ENCODE measurements at places on chromosomes 16 and 17.

GRCh38 chr17:29049541-29050145, 6.7 kb downstream of the PIPOX start:
- ATAC-seq, result no peak

DNA sequence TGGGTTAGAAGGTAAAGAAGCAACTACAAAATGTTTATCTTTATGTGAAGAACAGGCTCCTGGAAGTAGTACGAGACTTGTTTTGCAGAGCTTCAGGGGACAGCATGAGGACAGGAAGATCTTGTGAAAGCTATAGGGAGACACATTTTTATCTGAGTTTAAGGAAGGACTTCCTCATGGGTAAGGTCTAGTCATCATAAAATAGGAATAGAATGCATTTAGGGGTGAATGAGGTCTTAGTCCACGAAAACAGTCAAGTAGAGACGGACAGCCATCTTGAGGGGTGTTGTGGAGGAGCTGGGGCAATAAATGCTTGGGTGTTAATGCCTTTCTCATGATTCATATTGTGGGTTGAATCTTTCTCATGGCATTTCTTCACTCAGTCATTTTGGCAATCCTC, 24.3 kb downstream of the KCNJ16 start:
- ATAC-seq, result no peak

DNA sequence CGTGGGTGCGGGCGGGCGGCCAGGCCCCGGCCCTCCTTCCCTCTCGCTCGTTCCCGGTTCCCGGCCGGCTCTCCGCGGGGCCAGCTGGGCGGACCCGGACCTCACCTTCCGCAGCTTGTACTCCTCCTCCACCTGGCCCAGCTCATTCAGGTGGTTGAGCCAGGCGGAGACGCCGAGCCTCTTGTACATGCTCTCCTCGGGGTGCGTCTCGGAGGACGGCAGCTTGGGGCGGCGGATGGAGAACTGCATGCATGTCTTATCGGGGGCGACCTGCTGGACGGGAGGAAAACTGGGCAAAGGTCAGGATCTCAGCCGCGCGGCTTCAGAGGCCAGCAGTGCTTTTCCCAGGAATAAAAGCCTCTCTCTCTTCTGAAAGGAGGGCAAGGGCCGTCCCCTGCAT, 85.4 kb downstream of the TBC1D16 start:
- no peak for ATAC-seq

DNA sequence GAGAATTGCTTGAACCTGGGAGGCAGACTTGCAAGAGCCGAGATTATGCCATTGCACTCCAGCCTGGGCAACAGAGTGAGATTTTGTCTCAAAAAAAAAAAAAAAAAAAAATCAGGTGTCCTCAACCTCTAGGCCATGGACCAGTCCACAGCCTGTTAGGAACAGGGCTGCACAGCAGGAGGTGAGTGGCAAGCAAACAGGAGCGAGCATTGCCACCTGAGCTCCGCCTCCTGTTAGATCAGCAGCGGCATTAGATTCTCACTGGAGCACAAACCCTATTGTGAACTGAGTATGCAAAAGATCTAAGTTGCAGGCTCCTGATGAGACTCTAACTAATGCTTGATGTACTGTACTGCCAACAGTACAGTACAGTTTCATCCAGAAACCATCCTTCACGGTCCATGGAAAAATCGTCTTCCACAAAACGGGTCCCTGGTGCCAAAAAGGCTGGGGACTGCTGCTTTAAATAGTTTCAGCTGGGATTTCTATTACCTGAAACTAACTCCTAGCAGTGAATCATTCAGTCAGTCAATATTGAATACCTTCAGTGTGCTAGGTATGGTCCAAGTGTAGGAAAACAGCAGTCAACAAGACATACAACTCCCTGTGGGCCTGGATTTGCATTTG, 56.3 kb upstream of the DHX40 start:
- no peak for ATAC-seq

GRCh38 chr17:1244606-1245012, 25.6 kb upstream of the BHLHA9 start:
- no peak for ATAC-seq

GRCh38 chr16:54270711-54271110, 15.9 kb downstream of the IRX3 start:
- no peak for ATAC-seq

DNA sequence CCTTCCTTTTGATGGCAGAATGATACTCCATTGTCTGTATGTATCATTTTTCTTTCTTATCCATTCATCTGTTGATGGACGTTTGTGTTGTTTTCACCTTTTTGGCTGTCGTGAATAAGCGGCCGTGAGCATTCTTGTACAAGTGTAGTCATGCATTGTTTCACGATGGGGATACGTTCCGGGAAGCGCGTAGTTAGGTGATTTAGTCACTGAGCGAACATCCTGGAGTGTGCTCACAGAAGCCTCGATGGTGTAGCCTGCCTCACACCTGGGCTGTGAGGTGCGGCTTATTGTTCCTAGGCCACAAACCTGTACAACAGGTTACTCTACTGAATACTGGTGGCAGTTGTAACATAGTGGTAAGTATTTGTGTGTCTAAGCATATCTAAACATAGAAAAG, 136.5 kb downstream of the CMIP start:
- ATAC-seq, result no peak

- no peak for ATAC-seq
Measured at GRCh38 chr17:21677126-21677910, 15.0 kb upstream of the KCNJ18 start.

DNA sequence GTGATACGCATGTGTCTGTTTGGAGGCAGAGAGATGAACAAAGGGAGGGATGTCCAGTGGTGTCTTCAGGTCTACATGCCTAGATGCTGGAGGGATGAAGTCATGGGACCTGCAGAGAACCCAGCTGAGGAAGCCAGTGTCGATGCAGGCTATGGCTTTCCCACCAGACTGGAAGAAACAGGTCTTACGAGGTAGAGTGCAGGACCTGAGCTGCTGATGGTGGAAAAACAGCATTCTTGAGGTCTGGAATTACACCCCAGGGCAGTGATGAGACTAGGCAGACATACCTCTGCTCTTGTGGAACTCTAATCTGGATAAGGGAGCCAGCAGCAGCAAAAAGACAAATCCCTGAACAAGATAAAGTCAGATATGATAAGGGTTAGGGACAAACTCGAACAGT, 37.4 kb downstream of the ARSG start:
- no peak for ATAC-seq

DNA sequence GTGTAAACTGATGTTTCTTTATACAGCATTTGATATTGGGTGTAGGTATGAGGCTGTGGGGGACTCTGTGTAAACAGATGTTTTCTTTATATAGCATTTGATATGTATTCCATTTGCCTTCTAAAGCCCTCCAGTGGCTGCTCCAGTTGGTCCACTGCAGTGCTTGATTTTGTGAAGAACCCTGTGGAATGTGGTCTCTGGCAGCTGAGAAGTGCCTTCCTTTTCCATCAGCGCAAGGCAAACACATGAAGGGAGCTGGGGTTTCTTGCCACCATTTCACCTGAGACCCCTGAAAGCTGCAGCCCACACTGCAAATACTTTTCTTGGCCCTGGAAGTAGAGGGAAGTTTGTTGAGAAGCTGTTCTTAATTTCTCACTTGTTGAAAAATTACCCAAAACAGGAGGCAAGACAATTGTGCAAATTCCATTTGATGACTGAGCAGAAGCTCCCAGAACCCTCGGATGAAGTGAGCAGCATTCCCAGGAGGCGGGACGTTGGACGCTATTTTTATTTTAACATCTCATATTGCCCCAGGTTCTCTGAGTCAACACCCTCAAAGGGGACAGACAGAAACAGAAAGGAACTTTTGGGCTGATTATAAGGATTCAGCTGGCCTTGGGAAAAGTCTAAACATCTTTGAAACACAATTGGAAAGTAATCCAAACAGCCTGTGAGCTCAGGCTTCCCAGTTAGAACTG, 158.5 kb upstream of the RPH3AL start:
- no peak for ATAC-seq

GRCh38 chr16:24939738-24940137, 75.4 kb downstream of the ARHGAP17 start:
- no peak for ATAC-seq

DNA sequence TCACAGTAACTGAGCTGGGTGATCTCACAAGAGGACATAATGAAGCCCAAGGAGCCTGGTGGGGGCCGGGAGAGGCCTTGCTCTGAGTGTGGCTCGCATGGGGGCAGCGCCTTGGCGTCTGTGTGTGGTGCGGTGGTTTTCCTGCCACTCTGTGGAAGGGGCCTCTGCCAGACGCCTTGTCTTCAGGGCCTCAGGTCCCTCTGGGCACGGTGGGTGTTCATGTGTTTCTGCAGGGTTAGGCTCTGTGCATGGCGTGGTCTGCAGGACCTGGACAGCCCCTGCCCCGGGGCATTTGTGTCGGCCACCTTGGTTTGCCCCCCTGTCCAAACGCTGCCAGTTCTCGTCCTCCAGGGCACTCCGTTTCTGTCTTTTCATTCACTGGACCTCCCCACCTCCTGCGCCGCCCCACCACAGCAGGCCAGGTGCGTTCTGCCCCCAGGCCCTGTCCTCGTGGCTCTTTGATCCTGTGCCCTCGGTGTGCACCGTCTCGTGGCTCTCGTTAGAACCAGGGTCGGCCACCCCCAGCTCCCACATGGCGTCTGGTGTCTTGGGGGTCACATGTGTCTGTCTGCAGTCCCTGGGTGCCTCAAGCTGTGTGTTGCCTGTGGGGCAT, 43.7 kb upstream of the ZNF750 start:
- ATAC-seq, result no peak

GRCh38 chr17:2631211-2631610, 37.8 kb downstream of the PAFAH1B1 start:
- ATAC-seq, result no peak

GRCh38 chr17:42819939-42820535, 4.0 kb downstream of the BECN1 start:
- peak; percentile 31 for ATAC-seq

GRCh38 chr17:42101513-42102292, 3.4 kb upstream of the ZNF385C start:
- ATAC-seq, result peak; percentile 77

DNA sequence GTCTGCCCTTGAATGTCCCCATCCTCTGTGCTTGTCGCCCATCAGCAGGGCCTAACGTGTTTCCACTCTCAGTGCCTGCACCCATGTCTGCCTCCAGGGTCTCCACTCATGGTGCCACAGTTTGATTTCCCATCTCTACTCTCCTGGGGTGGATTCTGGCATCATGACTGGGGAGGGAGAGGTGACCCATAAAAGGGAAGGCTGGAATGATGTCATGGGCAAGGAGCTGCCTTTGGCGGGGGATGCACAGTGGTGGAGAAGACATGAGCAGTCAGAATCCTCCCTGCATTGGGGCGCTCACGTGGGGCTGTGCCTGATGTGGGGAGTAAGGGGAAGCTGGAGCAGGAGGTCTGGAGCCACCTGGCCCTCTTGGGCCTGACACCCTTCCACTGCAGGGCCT, 100.9 kb downstream of the USP22 start:
- ATAC-seq, result no peak

DNA sequence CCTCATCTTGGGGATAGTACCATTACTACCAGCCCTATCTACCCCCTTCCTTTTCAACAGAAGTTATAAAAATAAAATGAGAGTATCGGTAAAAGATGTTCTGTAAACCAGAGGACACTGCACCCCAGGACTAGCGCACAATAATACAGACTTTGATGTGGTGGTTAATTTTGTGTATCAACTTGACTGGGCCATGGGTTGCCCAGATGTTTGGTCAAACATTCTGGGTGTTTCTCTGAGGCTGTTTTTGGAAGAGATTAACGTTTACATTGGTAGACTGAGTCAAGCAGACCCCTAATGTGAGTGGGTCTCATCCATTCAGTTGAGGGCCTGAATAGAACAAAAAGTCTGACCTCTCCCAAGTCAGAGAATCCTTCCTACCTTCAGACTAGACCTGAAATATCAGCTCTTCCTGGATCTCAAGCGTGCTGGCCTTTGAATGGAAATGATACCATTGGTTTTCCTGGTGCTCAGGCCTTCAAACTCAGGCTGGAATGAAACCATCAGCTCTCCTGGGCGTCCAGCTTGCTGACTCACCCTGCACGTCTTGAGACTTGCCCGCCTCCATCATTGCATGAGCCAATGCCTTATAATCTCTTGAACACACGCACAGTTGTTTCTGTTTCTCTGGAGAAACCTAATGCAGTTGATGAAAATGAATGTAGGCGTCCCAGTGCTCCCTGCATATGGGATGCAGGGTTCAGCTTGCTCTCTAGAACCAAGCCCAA, 10.1 kb downstream of the MRM1 start:
- no peak for ATAC-seq

DNA sequence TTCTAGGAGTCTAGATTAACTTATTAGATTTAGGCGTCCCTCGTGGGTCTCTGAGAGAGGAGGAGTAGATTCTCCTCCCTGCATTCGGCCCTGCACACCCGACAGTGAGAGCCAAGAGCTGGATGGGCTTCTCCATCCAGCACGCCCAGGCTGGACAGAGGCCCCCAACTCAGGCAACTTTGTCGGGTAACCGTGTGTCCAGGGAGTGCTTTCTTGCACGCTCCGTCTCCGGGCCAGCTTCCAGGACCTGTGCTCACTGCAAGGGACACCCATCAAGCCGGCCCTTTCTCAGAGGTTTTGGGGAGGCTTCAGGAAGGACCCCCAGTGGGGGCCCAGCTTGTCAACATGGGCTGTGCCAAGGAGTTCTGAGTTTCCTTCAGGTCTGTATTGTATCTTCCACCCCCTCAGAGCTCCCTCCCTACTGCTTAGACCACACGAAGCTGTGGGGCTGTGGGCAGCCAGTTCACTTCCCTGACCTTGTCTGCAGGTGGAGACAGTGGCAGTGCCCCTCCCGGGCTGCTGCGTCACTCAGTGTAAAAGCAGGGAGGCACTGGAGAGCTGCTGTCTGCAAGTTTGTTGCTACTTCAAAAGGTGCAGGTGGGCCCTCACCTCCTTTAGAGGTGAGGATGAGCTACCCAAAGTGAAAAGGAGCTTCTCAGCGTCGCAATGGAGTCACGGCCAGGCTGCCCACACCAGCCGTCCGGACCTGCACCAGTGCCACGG, 24.0 kb upstream of the C16orf78 start:
- ATAC-seq, result no peak

- no peak for ATAC-seq
Measured at GRCh38 chr17:31573861-31574260, 182.4 kb downstream of the RAB11FIP4 start.

- ATAC-seq, result peak; percentile 76
Measured at GRCh38 chr16:88759245-88759975, 25.6 kb downstream of the PIEZO1 start.

GRCh38 chr16:55367301-55367811, 43.4 kb downstream of the IRX6 start:
- no peak for ATAC-seq

GRCh38 chr17:34265711-34266110, 4.3 kb upstream of the CCL7 start:
- no peak for ATAC-seq

- ATAC-seq, result no peak
Measured at GRCh38 chr16:7397901-7398300, 65.3 kb downstream of the RBFOX1 start.

DNA sequence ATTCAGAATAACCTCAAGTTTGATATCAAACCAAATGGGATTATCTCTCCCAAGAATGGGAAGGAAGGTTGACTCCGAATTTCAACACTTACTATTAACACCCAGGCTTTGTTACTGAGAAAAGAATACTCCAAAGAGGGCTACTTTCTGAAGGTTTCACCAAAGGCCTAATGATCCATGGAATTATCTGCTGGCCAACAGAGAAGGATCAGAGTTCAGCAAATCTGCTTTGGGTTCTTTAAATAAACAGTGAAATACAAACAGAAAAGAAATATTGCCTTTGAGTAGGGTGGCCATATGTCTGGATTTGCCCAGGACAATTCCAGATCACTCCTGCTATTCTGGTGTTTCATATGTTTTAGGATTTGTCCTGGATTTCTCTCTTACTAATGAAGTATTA, 564.5 kb upstream of the PSMD7 start:
- ATAC-seq, result no peak

- no peak for ATAC-seq
Measured at GRCh38 chr16:67305216-67306071, 21.1 kb downstream of the KCTD19 start.

- ATAC-seq, result peak; percentile 38
Measured at GRCh38 chr17:66302761-66303626, 581 bp downstream of the PRKCA start.
